Activated CD8-positive, alpha-beta memory T cell treated with anti-CD3 and anti-CD28 coated beads for 48 hours (primary cell): ENCODE measurements at places on chromosomes 1 and 21.
A peak's percentile ranks its signal among the peaks of the same experiment; 100 is the strongest.

- no peak for DNase-seq
Measured at GRCh38 chr21:14616380-14617039, 70.4 kb upstream of the SAMSN1 start.

- peak; percentile 85 for DNase-seq
Measured at GRCh38 chr1:31548907-31549808, 27.2 kb upstream of the TINAGL1 start.

GRCh38 chr21:40255518-40256444, 388.5 kb downstream of the PCP4 start:
- DNase-seq: no peak

- no peak for DNase-seq
Measured at GRCh38 chr1:30704271-30704670, 19.1 kb downstream of the MATN1 start.

DNA sequence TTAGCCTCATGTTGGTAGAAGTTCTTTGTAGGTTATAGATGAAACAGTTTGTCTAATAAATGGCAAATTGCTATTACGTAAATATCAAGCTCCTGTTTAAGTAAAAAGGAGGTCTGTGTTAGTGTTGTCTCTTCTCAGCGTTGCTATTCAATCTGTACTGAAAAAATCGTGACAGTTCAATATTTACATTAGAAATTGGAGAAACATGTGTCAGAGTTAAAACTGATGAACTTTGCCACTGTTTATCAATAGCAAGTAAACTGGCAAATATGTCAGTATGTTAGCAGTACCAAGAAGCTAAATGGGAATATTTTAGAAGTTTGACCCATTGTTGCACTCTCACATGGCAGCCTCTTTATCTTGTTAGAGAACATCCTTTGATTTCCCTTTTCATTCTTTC, 218.5 kb downstream of the GPR52 start:
- DNase-seq: no peak

GRCh38 chr1:42680921-42681683, 1.1 kb upstream of the YBX1 start:
- no peak for DNase-seq

GRCh38 chr1:53089478-53090226, 27.6 kb downstream of the PODN start:
- DNase-seq: no peak

DNA sequence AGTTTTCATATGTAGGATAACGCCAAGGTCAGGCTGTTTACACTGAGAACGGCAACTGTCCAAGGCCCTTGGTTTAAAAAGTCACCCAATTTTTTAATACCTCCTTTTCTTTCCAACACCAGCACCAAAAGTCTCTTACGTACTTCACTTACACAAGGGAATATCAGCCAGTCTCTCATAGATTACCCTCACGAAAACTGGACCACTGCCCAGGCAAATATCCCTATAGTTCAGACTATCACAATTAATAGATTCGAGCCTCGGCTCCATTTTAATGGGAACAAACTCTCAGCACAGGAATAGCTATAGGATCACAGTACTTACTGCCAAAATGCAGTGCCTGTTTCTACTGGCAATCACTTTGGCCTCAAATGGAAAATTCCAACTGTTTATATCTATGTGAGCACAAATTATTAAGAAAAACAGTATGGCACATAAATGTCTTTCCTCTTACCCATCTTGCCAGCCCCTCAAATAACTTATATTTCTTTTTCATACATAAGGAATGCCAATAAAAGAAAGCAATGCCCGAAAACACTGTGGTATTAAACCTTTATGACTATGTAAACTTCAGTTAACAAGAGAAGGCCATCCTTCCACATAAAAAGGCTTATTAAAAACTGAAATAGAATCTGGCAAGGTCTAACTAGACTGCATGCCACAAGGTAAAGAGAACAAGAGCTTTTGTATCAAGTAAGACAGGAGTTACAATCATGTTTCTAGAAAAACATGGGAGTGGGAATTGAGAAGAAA, 97.8 kb downstream of the SLC45A1 start:
- no peak for DNase-seq

DNA sequence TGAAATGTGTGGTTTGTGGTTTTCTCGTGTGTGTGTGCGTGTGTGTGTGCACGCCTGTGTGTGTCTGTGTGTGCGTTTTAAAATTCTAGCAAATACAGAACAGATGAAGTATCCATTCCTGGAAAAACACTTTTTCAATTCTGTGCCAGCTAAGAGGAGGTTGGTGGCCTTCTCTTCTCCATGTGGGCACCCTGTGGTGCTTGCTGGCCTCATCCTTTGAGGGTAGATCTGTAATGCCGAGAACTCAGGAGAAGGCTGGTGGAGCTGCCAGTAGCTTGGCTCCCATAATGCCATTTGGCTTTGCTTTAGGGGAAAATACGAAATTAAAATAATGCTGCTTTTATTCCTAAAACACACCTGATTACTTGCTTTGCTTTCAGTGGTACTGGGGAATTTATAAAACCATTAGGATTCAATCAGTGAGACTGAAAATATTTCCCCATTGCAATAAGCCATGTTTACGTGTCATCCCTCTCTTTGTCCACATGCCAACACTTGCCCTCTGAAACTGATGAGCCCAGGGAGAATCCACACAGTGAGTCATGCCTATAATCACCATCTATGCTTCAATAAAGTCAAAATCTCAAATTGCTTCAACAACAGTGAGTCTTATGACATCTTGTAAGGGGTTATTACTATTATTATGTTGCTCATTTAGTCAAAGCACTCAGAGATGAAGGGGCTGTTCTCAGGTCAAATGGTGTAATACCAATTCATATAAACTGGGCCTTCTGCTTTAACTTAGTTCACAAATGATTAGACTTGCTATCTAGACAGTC, 39.2 kb downstream of the ABCA4 start:
- no peak for DNase-seq

DNA sequence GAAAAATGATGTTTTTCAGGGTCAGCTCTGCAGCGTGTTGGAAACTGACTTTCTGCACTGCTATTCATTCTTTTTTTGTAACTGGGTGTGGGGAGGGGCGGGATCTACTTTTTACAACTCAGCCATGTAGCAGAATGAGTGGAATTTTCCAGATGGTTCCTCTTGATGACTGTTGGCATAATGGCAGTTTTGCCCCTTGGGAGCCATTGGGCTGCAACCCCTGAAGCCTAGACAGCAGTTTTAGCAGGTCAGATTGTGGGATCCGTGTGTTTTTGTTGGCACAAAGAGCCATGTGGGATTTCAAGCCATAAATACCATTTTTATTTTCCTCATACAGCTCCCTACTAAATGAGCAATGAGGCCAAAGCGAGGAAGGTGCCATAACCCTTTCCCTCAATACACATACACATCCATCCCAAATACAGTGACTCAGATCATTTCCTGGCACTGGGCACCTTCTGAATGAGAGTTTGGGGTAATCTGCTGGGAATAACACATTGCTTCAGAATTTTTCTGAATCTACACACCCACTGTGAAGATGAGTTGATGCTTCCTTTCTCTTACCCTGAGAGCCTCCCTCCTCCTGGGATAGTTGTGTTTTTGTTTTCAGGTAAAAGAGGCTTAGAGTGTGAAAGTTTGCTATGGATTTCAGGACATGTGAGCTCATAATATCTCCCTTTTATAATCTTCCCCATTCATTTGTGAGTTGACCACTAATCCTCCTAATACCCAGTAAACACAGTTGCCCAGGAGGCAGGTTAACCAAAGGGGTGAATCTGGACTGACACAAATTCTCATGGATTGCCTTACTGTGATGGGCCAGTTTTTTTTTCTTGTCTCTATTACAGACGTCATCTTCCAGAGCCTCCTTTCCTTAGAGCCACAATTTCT, 13.1 kb downstream of the S100A10 start:
- DNase-seq: no peak
